ENCODE measurements at places on chromosomes 16 and 17.

GRCh38 chr16:1323296-1324239, 9.9 kb upstream of the BAIAP3 start:
- no peak for DNase-seq

DNA sequence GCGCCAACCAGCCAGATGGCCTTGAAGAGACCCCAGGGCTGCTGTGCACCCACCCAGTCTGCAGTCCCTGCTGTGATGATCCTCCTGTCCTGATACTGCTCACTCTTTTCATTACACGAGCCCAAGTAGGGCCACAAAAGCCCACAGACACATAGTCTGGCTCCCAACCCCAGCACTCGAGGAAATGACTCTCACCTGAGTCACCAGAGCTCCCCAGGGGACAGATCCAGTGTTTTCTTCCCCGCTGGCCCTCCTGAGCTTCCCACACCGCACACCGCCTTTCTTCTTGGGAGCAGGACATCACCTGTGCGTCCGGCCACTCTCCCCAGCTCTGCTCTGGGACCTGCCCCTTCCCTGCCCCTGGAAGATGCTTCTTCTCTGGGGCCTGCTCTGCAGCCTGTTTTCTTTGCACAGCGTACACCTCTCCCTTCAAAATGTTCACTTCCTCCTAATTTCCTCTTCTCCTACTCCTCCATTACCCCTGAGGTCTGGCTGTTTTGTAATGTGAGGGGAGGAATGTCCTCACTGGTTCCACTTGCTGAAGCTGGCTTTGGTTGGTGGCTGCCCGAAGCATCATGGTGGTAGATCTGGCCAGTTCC, 2.0 kb upstream of the SCN4A start:
- DNase-seq: no peak

DNA sequence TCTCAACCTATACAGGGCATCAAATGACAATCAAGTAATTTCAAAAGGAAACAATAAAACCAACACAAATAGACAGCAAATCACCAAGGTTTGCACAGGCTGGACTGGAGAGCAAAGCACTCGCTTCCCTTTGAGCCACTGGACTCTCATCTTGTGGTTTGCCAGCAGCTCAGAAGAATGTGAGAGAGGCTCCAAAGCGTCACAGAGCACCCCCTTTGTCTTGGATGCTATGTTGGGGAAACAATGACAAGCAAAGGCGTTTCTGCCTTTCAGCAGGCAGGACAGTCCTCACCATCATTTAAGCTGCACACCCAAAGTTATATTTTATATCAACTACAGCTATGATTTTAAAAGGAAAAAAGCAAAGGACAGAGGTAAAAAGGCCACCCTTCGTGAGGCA, 13.2 kb downstream of the SLC6A4 start:
- no peak for DNase-seq

- no peak for DNase-seq
Observed at GRCh38 chr16:5056352-5056751, 9.4 kb downstream of the C16orf89 start.

DNA sequence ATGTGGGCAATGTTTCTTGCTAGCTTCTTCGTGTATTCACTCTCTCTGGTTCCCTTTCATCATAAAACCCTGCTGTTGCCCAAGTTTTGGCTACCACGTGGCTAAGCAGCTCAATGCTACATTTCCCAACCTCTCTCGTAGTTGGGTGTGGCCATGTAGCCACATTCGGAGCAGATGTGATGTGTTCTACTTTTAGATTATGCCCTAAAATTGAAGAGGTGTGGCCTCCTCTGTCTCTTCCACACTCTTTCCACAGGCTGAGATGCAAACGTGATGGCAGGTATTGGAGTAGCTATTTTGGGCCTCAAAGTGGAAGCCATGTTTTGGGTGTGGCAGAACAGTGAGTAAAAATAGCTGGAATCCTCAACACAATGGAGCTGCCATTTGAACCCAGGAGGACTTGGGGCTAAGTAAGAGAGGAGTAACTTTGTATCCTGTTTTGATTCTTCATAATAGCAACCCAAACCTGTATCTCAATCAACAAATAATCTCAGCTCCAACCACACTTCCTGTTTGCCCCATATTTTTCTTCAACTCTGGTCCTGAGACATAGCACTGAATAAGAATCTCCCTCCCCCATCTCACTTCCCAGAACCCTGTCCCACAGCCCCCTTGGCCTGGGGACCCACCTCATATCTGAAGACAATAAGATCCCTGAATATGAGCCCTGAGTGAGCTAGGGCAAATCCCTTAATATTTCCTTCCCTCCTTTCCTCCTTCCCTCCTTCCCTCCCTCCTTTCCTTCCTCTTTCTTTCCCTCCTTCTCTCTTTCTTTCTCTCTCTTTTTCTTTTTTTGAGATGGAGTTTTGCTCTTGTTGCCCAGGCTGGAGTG, 4.0 kb downstream of the NUPR1 start:
- no peak for DNase-seq

- DNase-seq: no peak
Observed at GRCh38 chr17:66443606-66444005, 141.2 kb downstream of the PRKCA start.

- DNase-seq: no peak
Observed at GRCh38 chr17:32623196-32623595, 136.4 kb downstream of the CDK5R1 start.

GRCh38 chr16:28875134-28876018, 2.9 kb upstream of the ATP2A1 start:
- DNase-seq: no peak

DNA sequence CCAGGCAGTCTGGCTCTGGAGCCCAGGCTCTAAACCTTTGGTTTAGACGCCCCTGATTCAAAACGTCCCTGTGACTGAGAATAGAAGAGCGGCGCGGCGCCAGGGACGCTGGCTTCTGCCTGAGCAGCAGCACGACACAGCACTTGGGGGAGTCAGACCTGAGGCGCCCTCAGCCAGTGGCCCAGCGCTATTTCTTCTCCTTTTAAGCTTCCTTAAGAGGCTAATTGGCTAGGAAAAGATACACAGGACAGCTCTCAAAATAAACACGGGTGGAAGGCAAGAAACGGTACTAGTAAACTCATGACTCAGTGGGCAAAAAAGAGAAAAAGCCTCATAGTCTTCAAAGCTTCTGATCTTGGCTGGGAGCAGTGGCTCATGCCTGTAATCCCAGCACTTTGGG, 34.9 kb downstream of the GTF3C1 start:
- no peak for DNase-seq

DNA sequence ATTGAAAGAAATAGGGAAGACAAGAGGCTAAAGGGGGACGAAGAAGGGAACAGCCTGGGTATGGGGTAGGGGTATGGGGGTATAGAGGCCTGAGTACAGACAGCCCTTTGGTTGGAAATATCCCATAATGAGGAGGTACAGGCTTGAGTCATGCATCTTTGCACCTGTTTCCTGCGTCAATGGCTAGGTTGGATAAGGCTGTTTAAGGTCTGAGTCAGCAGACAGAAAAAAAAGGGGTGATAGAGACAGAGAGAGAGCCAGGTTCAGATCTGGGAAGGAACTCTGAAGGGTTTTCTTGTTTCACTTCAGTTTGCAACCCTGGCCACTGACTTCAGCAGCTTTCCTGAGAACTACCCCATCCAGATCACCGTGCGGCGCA, 8.5 kb downstream of the FNDC8 start:
- no peak for DNase-seq

DNA sequence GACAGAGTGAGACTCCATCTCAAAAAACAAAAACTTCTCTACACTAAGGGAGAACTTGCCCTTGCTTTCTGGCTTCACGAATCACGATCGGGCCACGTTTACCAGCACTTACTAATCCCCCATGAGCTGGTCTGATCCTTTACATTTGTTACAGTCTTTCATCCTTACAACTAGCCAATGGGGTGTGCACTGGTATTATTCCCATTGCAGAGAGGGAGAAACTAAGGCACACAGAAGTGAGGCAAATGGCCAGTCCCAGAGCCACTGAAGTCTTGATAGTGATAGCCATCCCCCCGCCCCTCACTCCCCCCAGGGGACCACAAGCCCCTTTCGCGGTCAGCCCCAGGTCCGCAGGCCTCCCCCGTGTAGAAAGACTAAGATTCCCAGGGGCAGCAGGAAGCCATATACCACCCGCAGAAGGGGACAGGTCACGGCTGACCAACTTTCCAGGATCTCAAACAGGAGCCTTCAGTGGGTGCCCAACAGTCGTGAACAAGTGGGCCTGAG, 868 bp downstream of the NATD1 start:
- no peak for DNase-seq

DNA sequence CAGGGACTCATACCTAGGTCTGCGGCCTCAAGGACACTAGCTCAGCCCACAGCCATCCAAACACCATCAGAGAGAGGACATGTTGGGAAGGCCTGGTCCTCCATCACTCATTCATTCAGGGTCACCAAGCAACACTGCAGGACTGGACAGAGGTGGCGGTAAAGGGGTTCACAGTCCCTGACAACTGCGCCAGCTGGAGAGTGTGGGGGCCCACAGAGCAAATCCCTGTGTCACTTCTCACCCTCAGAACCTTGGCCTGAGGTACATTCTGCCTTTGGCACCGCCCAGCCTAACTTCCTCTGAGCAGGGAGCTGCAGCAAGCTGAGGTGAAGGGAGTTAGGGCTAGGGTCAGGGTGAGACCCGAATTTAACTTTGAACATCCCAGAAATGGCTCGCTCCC, 106.5 kb downstream of the COPRS start:
- no peak for DNase-seq

DNA sequence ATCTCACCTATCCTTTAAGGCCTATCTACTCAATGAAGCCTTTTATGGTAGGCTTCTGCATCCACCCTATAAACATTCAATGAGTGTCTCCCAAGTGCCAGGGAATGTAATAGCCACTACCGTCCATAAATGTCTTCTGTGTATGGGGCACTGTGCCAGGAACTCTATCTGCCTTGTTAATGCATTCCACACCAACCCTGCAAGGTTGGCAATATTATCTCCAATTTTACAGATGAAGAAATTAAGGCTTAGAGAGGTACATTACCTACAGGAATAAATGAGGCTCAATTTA, 20.0 kb downstream of the MAP3K14 start:
- no peak for DNase-seq

DNA sequence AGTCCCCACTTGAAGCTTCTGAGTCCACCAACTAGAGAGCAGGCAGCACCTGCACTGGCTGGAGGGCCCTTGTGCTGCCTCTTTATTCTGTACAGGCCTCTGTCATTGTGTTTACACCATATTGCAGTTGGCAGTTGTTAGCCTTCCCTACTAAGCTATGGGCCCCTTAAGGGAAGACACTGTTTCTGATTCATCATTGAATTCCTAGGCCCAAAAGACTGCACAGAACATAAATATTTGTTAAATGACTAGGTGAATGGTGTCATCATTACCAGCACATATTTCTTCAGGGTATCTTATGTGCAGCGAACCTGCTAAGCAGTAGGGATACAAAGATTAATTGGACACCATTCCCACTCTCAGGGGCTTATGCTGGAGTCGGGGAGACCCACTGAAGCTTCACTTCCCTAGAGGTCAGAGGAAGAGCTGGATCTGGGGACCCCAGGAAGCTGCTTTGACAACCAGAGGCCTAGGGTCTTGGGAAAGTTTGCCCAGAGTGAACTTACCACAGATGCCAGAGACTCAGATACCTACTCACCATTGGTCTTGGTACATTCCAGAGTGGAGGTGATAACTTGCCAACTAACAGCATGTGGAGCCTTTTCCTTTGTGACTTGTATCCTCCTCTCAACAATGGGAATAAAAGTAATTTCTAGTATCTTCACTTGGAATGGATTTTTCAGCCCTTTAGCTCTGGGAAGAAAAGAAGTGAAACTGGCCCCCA, 28.7 kb upstream of the DDX52 start:
- no peak for DNase-seq

DNA sequence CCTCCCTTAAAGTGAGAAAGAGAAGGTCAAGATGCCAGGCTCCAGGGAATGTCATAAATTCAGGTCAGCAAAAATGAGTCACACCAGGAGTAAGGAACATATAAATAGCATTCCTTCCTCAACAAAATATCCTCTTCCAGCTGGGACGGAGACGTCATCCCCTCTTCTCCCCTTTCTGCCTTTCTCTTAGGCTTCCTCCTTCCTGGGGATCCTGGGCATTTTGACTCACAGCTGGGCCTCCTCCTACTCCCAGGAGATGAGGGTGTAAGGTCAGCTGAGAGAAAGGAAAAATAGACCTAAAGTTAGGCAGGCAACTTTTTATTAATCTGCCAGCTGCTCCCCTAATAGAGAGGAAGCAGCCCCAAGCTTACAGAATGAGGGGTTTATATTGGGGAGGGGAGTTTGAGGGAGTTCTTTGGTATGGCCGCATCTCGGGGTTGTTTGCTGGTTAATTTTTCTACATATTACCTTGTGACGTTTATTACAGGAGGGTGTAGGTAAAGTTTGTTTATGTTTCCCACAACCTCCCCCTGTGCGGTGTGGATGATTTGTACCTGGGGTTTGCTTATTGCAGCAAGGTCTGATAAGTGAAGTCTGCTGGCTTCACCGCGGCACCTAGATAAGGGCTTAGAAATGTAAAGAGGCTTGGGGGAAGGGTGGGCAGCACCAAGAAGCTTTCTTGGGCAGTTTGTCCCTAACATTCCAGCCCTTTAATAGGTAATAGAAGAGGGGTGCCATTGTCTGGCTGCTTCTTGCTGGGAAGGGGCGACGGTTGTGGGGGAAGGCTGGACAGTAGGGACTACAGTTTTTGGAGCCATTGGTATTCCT, 7.1 kb upstream of the ZNF747 start:
- no peak for DNase-seq

DNA sequence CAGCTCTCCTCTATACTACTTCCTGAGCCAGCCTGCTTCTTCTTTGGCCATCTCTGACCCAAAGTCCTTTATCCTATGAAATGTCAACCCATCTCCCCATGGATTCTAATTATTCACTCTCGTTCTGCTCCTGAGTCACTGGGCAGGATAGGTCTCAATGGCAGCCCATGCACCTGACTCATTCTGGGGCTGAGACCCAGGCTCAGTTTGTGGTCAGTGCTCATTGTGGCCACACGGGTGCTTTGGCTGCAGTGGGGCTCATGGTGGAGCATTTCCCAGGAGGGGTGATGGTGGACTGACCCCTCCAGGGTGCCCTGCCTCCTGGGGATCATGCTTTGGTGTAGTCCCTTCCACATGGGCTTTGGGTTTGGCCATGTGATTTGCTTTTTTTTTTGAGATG, 154.8 kb upstream of the WSCD1 start:
- no peak for DNase-seq

DNA sequence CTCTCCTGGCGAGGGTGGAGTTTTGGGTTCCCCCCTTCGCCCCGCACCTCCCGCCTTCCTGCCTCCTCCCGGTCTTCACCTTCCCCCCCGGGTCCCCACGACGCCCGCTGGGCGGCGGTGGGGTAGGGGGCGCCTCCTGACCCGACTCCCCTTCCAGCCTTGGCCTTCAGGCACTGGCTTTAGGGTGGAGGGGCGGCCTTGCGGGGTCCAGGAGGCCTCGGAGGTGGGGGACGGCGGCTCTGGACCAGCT, 2.4 kb downstream of the SLC16A3 start:
- DNase-seq: no peak

DNA sequence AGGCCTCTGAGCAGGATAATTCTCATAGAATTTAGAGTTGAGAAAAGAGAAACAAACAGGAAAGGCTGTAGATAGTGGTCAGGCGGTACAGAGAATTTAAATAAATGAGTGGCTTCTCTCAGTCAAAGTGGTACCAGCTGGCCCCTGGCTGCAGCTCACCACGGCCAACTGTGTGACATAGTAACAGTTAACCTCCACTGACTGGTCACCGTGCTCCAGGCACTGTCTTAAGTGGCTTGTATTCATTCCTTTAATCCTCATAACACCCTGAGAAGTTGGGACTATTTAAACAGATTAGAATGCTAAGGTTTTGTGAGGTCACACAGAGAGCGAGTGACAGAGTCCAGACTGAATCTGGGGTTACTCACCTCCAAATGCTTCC, 108.9 kb downstream of the GNAO1 start:
- DNase-seq: no peak
